ENCODE measurements at places on chromosomes 5 and 9.

DNA sequence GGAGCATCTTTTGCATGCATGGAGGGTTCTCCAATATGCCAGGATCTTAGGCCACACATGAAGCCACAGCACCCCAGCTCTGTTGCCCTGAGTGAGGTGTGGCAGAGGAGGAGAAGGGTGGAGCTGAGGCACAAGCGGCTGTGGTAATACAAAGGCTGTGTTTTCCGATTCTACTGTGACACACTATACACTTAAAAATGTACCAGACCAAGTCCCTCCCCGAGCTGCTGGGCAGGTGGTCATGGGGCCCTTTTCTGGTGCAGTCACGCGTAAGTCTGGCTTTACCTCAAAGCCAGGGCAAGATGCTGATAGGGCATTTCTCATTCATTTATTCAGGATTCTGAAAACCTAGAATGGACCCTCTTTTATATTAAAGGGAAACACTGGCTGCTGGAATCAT is 3.7 kb downstream of the ADGRV1 start:
- no peak for ATAC-seq

- ATAC-seq, result no peak
Observed at GRCh38 chr5:8270246-8270645, 401.3 kb downstream of the MTRR start.

- ATAC-seq, result no peak
Observed at GRCh38 chr9:15606643-15607472, 54.0 kb downstream of the CCDC171 start.

DNA sequence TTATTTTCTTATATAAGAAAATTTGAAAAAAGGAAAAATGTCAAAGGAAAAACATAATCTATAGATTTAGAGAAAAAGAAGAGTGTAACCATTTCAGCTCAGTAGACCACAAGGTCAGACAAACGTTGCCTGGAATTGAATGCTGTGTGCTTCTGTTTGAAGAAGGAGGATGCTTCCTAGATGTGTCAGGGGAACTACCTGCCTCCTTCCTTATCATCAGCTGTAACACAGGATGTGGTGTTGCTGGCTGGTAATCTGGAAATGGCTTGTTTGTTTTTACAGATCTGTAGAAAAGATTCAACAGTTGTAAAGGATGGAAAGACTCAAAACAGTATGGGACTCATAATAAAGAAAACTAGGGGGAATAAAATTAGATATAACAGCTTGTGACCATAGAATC is 160.7 kb upstream of the MEF2C start:
- ATAC-seq, result no peak

- ATAC-seq, result no peak
Observed at GRCh38 chr9:82606492-82607382, 456.2 kb downstream of the RASEF start.

GRCh38 chr5:126044931-126045565 is 378.2 kb upstream of the GRAMD2B start:
- ATAC-seq, result no peak

- no peak for ATAC-seq
Observed at GRCh38 chr5:150236313-150236712, 46.5 kb downstream of the SLC6A7 start.

DNA sequence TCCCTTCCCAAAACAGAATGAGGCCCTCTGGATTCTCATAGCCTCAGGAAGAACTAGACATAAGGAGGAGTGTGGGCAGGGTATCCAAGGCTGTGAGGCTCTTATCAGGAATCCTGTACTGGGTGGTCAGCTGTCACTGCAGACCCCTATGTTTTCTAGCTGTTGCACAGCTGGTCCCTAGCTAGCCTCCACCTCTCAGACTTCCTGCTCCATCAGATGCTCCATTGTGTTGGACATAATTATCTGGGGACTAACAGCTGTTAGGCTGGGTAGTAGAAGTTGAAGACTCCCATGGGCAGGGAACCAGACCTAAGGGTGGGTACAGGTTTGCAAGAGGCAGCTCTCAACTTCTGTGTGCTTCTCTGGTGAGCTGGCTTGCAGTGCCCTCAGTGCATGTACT is 18.4 kb downstream of the FAM219A start:
- no peak for ATAC-seq

All from activated T-helper 17 cell treated with anti-CD3 and anti-CD28 coated beads, Interleukin-2, amount 50 U/mL, for 72 hours (primary cell).